ENCODE measurements at places on chromosomes 7 and 10. TPM values are rescaled to one million over a fixed set of nuclear protein-coding genes. Genes with fewer than 3 reads are reported as not detected.

- H3K4me1 ChIP-seq = no peaks in the 10 kb centered on the region
- no peak overlapping the region for H3K4me3 ChIP-seq
- no peak for DNase-seq
- no peaks in the 10 kb centered on the region for H3K27me3 ChIP-seq
- H3K27ac ChIP-seq = no peak overlapping the region
Observed at GRCh38 chr7:116310141-116310540, 99.8 kb downstream of the TES start.

GRCh38 chr10:101303087-101303703, 50.8 kb upstream of the BTRC start:
- H3K27me3 ChIP-seq = no peaks in the 10 kb centered on the region
- no peaks in the 10 kb centered on the region for H3K4me1 ChIP-seq
- H3K27ac ChIP-seq = no peak overlapping the region
- no peak overlapping the region for H3K4me3 ChIP-seq
- no peak for DNase-seq

- no peak overlapping the region for H3K4me3 ChIP-seq
- H3K4me1 ChIP-seq = no peaks in the 10 kb centered on the region
- H3K27me3 ChIP-seq = no peaks in the 10 kb centered on the region
- DNase-seq = no peak
Observed at GRCh38 chr10:117455346-117455745, 80.1 kb upstream of the PDZD8 start.

GRCh38 chr7:90825779-90826178, 229.7 kb downstream of the CDK14 start:
- peaks cover 27% of the 10 kb centered on the region for H3K36me3 ChIP-seq
- H3K27ac ChIP-seq = no peak overlapping the region
- no peak overlapping the region for H3K4me3 ChIP-seq
- no peaks in the 10 kb centered on the region for H3K27me3 ChIP-seq
- DNase-seq = no peak
- no peaks in the 10 kb centered on the region for H3K4me1 ChIP-seq

DNA sequence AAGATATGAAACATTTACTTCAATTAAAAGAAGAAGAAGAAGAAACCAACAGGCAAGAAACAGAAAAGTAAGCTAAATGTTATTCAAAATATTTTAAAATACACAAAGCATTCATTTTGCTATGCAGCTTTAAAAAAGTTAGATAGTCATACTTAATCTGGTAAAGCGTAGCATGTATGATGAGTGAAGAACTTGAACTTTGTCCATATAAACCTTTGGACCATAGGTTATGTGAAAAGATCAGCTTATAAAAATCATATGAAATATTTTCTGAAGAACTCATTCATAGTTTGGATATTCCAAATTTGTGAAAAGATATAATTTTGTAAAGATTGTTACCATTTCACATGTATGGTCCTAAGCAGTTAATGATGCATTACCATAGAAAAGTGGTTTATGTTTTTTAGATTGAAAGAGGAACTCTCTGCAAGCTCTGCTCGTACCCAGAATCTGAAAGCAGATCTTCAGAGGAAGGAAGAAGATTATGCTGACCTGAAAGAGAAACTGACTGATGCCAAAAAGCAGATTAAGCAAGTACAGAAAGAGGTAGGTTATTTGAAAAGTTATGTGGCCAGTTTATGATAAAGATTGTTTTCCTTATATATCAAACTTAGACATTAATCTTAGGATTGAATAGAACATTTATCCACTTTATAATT, 37.3 kb downstream of the KIF20B start:
- no peak overlapping the region for H3K27ac ChIP-seq
- DNase-seq = no peak
- H3K4me1 ChIP-seq = no peaks in the 10 kb centered on the region
- no peak overlapping the region for H3K4me3 ChIP-seq
- peaks cover 45% of the 10 kb centered on the region for H3K36me3 ChIP-seq

GRCh38 chr10:4670737-4671136, 155.3 kb upstream of the AKR1E2 start:
- no peaks in the 10 kb centered on the region for H3K4me1 ChIP-seq
- no peaks in the 10 kb centered on the region for H3K27me3 ChIP-seq
- no peak overlapping the region for H3K27ac ChIP-seq
- DNase-seq = no peak
- H3K4me3 ChIP-seq = no peak overlapping the region

Gene PAX4
- total RNA-seq = not detected

Gene MBL2
- total RNA-seq = not detected

- peaks cover 8% of the 10 kb centered on the region for H3K36me3 ChIP-seq
- H3K27ac ChIP-seq = no peak overlapping the region
- no peaks in the 10 kb centered on the region for H3K4me1 ChIP-seq
- H3K27me3 ChIP-seq = no peaks in the 10 kb centered on the region
- no peak for DNase-seq
- no peak overlapping the region for H3K4me3 ChIP-seq
Observed at GRCh38 chr7:97845622-97846203, 26.5 kb downstream of the ASNS start.

DNA sequence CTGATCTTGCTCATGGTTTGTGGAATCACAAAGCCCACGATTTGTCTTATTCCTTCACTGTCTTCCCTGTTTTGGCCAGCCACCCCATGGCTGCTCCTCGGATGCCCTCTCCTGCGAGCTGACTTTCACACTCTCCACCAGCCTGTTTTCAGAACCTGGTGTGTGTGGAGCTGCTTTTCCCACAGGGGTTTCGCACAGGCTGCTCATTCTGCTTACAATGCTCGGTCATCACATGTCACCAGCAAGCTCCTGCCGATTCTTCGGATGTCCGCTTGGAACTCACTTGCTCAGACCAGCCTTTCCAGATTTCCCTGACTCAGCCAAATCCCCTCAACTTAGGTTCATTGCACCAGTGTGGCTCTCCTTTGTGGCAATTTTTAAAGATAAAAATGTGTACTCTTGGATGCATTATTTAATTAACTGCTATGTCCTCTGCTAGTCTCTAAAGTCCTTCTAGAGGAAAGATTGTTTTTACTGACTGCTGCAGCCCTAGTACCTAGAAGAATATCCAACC, 1018.6 kb upstream of the LRRTM3 start:
- no peaks in the 10 kb centered on the region for H3K36me3 ChIP-seq
- no peaks in the 10 kb centered on the region for H3K27me3 ChIP-seq
- H3K27ac ChIP-seq = no peak overlapping the region
- H3K4me3 ChIP-seq = no peak overlapping the region
- no peak for DNase-seq

DNA sequence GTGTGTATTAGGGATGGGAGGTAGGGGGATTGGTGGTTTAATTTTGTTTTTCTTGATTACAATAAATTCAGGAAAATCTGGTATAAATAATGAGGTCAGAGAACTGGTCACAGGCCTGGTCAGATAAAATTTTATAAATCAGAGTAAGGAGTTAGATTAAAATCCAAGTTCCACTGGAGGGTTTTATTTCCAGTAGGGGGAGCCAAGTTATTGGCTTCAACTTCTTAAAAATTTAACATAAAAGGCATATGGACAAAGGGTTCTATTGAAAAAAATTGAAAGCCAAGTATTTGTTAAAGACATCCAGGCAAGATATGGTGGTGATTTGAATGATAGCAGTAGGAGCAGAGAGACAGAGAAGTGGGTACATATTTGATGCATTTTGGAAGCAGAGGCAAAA, 763.3 kb downstream of the SORCS1 start:
- no peaks in the 10 kb centered on the region for H3K4me1 ChIP-seq
- no peak for DNase-seq
- H3K36me3 ChIP-seq = no peaks in the 10 kb centered on the region
- H3K27ac ChIP-seq = no peak overlapping the region
- no peaks in the 10 kb centered on the region for H3K27me3 ChIP-seq
- no peak overlapping the region for H3K4me3 ChIP-seq

- H3K4me3 ChIP-seq = no peak overlapping the region
- H3K36me3 ChIP-seq = no peaks in the 10 kb centered on the region
- DNase-seq = no peak
Observed at GRCh38 chr10:52785418-52785817, 12.8 kb upstream of the MBL2 start.

Gene DYNC1I1
- total RNA-seq = 3.2 TPM

DNA sequence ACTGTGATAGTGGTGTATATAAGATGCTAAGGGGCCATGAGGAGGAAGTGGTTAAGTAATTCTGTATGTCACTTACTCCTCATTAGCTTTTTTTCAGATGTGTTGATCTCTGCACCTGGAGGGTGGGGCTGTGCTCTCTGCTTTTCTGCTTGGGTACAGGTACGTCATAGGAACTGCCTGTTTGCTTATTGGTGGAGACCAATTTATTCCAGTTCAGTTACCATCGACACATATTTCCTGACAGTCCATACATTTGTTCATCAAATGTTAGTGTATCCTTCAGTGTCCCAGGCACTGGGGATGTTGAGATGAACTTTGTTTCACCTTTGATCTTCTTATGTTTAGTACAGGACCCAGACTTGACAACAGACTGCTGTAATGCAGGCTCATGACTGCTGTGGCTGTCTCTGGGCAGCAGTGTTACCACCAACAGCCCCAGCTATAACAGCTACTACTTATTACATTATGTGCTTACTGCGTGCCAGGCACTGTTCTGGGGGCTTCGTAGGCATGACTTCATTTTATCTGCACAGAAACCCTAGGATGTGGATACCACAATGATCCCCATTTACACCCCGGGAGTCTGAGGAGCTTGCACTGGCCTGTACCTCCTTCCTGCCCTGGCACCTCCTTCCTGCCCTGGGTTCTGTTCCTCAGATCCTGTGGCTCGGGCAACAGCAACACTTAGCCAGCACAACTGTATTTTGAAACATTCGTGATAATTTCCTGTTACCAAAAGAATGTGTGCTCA, 87.4 kb downstream of the BUB3 start:
- DNase-seq = no peak
- no peak overlapping the region for H3K4me3 ChIP-seq
- H3K36me3 ChIP-seq = no peaks in the 10 kb centered on the region
- H3K27ac ChIP-seq = no peak overlapping the region

Gene VAX1
- not detected for total RNA-seq

- no peaks in the 10 kb centered on the region for H3K4me1 ChIP-seq
- no peak overlapping the region for H3K27ac ChIP-seq
Observed at GRCh38 chr7:2566890-2567678, 8.3 kb downstream of the IQCE start.

Gene ZNF735
- total RNA-seq = not detected

Gene COL13A1
- total RNA-seq = 3.1 TPM

DNA sequence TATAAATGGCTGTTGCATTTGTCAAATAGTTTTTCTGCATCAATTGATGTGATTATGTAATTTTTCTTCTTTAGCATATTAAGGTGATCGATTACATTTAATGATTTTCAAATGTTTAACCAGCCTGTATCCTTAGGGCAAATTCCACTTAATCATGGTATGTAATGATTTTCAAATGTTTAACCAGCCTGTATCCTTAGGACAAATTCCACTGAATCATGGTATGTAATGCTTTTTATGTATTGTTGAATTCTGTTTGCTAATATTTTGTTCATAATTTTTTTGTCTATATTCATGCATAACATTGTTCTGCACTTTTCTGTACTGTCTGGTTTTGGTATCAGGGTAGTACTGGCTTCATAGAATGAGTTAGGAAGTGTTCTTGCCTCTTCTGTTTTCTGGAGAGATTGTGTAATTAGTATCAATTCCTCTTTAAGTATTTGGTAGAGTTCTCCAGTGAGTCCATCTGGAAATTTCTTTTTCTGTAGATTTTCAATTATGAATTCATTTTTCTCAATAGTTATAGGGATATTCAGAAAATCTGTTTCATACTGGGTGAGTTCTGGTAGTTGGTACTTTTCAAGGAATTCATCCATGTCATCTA, 393.2 kb upstream of the FOXK1 start:
- H3K27ac ChIP-seq = no peak overlapping the region
- H3K4me1 ChIP-seq = 0 out of 2 replicates have a peak, but pooled peaks cover 2% of the 10 kb centered on the region
- no peak for DNase-seq
- H3K4me3 ChIP-seq = no peak overlapping the region
- no peaks in the 10 kb centered on the region for H3K36me3 ChIP-seq

Gene DNAJC12
- total RNA-seq = 0.90 TPM

Gene H2AZ2
- 208 TPM for total RNA-seq

Gene AKAP9
- total RNA-seq = 21.5 TPM

Gene SEPTIN7
- total RNA-seq = 188 TPM

DNA sequence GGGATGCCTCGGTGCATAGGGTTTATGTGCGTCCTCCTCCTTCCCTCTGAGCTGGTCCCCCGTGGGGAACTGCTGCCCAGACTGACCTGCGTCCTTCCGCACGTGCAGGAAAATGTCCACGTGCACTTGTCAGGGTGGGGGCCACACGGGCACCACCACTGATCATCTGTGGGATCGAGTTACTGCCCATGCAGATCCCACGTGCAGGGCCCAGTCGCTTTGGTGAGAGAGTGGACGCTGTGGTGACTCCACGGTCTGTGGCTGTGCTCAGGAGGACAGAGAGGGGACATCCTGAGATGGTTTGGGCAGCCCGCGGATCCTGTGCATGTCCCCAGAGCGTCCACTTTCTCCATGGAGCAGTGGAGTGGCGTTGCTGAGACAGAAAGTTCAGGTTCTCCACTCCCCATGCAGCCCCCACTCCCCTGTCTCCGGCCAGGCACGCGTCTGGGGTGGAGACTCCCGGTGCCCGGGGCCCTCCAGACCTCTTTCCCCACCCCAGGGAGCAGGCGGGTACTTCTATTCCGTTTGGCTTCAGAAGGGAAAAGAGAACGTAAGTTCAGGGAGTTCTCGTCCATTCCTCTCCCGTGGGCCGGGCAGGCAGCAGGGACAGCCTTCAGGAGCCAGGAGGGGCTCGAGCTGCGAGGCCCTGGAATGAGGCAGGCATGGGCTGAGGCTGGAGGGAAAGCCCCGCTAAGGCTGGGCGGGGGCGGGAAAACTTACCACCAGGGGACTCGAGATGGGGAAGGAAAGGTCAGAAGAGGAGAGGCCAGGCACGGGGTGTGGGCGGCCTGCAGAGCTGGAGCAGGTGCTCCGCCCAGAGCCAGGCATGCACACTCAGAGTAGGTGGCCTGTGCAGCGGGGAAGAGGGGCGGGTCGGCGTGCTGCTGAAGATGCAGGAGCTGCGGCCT, 59.9 kb downstream of the EGFR start:
- H3K27me3 ChIP-seq = no peaks in the 10 kb centered on the region
- no peaks in the 10 kb centered on the region for H3K36me3 ChIP-seq
- peak; percentile 72 for DNase-seq
- no peak overlapping the region for H3K27ac ChIP-seq

DNA sequence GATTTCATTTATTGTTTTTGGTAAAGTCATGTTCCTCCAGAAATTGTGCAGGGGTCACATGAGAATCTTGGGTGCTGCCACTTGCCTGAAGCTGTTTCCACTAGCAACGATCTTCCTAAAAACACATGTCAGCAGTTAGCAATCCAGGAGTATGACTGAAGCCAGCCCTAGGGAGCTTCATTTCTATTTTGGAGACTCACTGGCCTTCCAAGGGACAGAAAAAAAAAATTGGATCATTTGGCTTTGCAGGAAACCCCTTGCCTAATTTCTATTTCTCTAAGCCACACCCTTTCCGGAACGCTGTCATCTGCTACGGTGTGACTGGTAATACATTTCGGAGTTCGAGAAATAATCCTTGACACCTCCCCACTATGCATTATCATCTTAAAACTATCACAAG, 204.7 kb downstream of the TAX1BP1 start:
- no peak overlapping the region for H3K4me3 ChIP-seq
- no peak for DNase-seq
- no peaks in the 10 kb centered on the region for H3K36me3 ChIP-seq
- H3K27me3 ChIP-seq = no peaks in the 10 kb centered on the region
- no peak overlapping the region for H3K27ac ChIP-seq
